ENCODE measurements at places on chromosomes 3 and 15.

GRCh38 chr15:25905140-25905539 lies 42.0 kb upstream of the ATP10A start:
- DNase-seq, result no peak

DNA sequence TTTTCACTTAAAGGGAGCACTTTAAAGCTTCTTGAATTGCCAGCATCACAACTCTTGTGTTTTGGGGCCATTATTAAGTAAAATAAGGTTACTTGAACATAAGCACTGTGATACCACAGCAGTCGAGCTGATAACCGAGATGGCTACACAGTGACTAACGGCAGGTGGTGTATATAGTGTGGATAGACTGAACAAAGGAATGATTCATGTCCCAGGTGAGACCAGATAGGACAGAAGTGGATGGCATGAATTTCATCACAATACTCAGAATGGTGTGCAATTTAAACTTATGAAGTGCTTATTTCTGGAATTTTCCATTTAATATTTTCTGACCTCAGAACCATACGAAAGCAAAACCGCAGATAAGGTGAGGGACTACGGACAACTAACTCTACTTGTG lies 40.2 kb downstream of the PBRM1 start:
- no peak for DNase-seq

GRCh38 chr15:51377038-51377786 lies 35.8 kb downstream of the GLDN start:
- no peak for DNase-seq

DNA sequence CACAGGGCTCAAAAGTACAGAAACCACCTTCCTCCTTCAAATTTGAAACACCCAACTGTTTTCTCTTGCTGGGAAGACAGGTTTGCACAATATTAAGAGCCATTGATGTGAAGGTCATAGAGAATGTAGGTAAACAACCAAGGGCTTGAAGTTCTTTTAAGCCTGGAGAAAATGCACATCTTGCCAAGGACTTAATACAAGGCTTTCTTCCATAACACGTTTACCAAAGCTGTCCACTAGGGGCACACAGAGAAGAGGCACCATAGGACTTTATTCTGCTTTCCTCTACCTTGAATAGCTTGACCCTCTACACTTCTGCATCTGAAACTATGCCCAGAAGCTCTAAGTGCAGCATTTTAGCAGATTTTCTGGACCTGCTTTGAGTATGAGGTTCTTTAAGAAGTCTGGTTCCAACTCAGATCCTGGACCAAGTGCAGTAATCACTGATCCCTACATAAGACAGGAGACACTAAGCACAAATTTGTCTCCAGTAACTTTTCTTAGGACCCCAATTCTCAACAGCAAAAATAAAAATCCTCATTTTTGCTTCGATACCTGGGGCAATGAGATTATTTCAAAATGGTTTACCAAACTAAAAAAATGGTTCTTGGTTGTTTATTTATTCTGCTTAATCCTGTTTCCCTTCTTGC lies 138.0 kb downstream of the FBN1 start:
- DNase-seq, result no peak

DNA sequence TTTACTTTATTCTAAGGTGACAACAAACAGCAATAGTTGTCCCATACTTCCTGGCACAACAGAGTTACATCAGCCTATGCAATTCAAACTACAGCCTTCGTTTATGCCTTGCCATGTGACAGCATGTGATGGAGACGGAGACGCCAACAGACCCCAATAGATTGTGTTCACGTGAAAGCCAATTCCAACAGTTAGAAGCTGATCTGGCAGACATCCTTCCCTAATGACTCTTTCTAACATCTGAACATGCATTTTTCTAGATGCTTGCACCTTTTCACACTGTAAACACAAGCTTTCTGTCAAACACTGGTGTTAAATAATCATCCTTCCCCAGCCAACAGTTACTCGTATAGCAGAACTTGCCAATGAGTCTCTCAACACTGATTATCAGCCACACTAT lies 694.4 kb upstream of the ALCAM start:
- DNase-seq, result no peak

DNA sequence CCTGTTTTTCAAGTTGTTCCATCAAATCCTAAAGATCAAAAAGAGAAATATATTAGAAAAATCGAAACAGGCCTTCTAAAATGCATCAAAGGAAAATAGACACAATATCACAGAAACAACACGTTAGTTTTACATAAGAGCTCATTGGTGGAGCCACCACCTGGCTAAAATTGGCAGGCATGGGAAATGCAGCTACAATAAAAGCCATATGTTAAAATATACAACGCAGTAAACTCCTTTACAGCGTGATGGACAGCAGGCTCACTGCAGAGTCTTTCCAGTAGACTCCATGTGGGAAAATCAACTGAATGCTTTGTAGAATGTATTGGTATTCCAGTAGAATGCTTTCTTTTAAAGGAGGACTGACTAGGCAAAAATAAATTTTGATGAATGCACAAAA lies 40.9 kb upstream of the MYO5C start:
- DNase-seq, result no peak

DNA sequence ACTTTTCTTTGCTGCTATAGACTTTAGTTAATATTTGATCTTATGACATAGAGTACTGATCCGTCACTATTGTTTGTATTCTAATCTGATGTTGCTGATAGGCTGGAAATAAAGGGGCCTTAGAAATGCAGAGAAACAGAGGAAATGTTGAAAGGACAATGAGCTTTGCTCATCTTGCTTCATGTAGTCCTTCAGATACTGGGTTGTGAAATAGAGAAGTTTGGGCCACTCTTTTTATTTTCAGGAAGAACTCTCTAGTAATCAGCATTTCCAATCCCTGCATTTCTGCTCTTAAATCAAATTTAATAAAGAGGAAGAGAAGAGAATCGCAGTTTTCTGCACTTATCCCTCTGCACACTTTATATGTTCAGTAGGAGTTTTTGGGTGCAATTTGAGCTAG lies 192.8 kb upstream of the THBS1 start:
- no peak for DNase-seq

- DNase-seq, result no peak
Observed at GRCh38 chr3:143824735-143825385, 23.4 kb downstream of the SLC9A9 start.

DNA sequence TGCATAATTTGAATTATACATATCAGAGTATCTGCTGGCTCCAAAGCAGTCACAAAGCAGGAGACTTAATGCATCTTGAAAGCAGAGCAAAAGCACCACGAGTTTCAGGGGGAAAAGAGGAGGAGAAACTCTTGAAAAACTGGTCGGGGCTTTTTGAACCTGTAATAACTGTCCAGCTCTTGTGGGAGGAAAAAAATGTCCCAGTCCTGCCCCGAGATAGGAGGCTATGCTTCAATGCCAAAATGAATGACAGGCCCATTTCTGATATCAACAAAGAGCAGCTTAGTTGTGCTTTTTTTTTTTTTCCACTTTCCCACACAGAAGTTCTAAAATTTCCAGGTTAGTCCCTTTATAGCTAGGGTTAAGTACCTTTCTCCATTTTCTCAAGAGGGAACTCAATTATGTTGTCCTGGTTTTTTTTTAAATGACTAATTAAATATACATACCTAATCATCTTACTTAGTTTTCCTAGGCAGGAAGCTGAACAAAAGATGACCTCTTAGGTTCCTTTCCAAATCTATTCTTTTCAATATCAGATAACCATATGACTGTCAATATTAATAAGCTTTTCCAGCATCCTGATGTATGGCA lies 120.2 kb downstream of the TFDP2 start:
- no peak for DNase-seq

DNA sequence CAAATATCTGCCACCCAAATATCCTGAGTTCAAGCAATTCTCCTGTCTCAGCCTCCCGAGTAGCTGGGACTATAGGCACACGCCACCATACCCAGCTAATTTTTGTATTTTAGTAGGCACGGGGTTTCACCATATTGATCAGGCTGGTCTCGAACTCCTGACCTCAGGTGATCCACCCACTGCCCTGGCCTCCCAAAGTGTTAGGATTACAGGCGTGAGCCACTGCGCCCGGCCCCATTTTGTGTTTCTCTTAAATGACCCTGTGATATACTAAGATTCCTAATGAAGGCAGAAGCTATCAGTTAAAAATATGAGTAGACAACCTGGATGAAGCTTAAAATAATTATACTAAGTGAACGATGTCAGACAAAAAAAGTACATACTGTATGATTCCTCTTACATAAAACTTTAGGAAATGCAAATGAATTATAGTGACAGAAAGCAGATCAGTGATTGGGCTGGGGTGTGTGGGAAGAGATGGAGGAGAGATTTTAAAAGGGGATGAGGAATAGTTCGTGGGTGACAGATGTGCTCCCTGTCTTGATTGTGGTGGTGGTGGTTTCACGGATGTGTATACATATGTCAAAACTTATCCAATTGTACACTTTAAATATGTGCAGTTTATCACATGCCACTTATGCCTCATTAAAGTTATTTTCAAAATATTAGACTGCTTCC lies 3.8 kb upstream of the KLHL40 start:
- DNase-seq, result no peak

DNA sequence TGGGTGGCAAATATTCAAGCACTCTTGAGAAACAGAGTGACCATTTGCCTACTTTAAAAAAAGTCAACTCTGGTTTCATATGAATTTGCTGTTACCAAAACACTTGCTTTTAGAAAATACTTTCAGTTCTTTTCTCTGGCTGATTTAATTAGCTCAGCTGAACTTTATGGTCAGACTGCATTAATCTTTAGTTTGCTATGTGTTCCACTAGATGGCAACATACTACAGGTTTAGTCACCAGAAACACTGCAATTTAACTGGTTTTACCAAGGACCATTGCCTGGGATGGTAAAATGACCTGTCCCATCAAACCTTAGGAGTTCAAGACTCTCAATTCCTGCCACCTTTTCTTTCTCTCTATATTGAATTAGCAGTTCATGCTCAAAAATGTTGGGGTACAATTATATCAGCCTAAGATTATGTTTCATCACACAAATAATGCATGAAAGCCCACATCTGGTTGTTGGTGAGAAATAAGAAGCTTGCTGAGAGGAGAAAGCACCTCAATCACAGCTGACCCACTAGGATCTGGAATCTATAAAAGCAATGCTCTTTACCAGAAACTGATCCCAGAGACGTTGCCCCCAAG lies 14.2 kb downstream of the EIF4E3 start:
- DNase-seq, result no peak

GRCh38 chr3:150372722-150373121 lies 35.4 kb upstream of the TSC22D2 start:
- no peak for DNase-seq

- DNase-seq, result no peak
Observed at GRCh38 chr15:63476229-63476632, 28.2 kb upstream of the USP3 start.

DNA sequence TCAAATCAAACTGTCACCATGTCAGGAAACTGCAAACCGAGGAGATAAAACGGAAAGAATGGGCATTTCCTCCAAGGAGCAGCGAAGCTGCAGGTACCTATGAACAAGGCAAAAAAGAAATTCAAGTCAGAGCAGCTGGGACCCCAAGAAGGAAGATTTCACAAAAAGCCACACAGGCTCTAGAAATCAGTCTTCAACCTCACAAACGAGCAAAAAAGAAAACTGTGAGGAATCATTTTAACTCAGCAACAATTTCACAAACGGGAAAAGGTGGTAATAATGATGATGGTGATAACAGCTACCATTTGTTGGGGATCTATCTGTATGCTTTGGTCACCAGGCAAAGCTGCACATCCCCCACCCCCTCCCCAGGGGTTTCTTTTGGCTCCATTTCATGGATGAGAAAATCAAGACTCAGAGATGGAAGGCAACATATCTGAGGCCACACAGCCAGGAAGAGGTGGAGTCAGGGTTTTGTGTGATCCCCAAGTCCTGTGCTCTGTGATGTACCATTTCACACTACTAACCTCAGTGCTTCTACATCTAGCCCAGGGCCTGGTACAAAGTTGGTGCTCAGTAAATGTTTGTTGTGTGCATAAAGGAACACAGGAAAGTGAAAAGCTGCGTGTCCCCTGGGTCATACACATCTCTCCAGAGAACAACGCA lies 109.9 kb downstream of the IQSEC1 start:
- no peak for DNase-seq

DNA sequence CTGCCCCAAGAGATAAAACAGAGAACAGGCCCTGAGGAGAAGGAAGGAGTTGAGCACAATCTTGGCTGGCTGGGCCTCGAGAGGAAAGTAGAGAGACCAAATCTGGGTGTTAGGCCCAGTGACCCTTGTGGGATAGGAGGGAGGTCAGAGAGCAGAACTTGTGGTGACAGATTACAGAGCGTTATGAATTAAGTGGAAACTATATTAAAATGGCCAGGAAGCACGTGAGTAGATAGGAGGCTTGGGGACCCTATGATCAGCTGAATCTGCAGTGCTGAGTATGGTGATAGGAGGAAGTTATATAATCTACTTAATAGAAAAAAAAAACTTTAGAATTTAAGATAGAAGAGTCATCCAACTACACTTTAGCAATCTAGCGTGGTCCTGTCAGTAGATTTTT lies 30.0 kb downstream of the ST6GAL1 start:
- no peak for DNase-seq

- DNase-seq, result no peak
Observed at GRCh38 chr3:143412084-143412483, 292.5 kb downstream of the CHST2 start.

DNA sequence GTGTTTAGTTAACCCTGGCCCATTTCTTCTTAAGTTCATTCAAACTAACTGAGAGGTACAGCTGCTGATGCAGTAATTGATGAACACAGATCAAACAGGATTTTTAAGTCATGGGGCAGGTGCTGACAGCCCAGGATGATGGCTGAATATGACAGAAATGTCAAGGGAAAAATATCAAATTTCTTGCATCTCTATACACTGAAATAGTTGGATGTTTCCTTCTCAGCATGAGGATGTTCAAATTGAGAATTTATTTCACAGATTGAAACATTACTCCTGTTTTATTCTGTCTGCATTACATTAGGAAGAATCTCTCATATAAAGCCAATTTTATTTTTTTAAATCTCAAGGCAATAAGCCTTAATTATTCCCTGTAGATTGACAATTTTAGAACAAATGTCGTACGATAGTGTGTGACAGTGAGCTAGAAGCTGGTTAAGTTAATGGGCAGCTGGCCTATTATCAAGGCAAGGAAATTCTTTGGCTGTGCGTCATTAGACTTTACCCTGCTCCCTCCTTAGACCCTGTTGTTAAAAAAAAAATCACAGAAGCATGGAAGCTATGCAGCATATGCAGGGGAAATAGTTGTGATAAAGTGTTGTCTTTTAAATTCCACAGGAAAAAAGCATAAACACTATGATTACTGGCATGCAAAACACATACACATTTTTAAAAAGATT lies 183.8 kb upstream of the KCNMB2 start:
- no peak for DNase-seq

DNA sequence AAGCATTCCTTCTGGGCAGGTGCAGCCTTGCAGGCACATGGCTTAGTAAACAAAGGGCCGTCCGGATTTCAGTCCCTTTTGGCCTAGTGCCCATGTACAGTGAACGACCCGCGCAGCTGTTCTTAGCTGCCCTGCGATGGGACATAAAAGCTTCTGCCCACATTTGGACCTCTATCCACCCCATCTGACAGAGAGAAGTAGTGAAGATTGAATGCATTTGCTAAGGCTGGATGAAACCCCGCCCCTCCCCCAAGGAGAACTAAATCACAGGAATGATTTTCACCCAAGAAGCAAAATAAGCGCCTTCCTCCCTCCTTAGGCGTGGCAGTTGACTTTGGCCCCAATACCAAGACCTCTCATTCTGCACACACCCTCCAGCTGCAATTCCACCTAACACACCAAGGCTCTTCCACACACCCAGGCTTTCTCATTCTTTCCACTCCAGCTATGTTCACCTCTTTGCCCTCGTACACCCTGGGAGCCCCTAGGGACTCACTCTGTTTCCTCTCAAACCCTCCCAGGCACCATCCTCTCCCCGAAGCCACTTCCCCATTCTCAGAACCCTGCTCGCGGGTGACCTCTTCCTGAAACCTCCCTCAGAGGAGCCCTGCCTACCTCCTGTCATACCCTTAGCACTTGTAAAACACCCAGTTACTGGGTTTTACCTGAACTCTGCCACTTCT lies 14.1 kb upstream of the HRH1 start:
- DNase-seq, result no peak

Data from cortex of kidney (tissue), 1 donor.